OCI-LY7 (cell line): ENCODE measurements at places on chromosomes 6 and 20.
A peak's percentile ranks its signal among the peaks of the same experiment; 100 is the strongest.

- DNase-seq, result no peak
Measured at GRCh38 chr20:57558614-57559288, 2.2 kb upstream of the PCK1 start.

DNA sequence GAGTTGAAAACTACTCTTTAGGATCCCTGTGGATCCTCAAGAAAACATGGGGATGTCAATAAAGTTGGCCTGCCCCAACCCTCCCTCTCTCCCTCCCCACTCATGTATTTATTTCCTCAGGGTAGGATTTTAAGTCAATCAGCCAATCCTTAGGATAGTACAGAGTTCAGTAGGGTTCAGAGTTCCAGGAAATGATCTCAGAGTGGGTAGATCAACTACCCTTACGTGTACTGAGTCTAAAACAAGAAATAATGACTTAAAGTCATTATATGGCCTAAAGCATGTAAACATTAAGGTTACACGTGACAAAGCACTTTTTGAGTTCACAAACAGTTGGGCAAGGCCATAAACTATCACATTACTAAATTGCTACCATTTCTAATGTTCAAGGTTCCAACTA is 47.2 kb upstream of the REV3L start:
- DNase-seq, result no peak

DNA sequence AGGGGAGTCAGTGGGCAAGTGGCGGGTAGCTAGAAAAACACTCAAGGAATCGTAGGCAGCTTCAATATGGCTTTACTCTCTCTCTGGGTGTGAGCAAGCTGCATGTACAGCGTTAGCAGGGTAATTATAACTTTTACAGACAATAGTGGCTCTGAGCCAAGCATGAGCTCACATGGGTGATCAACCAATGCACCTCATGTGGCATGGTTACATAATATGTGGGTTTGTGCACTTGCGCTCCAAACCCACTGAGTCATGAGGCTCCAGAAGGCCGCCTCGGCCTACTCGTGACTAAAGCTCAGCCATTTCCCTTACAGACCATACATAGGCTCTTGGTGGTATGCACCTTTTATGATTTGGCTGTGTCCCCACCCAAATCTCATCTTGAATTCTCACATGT is 78.4 kb upstream of the FBXL4 start:
- DNase-seq, result peak; percentile 67

DNA sequence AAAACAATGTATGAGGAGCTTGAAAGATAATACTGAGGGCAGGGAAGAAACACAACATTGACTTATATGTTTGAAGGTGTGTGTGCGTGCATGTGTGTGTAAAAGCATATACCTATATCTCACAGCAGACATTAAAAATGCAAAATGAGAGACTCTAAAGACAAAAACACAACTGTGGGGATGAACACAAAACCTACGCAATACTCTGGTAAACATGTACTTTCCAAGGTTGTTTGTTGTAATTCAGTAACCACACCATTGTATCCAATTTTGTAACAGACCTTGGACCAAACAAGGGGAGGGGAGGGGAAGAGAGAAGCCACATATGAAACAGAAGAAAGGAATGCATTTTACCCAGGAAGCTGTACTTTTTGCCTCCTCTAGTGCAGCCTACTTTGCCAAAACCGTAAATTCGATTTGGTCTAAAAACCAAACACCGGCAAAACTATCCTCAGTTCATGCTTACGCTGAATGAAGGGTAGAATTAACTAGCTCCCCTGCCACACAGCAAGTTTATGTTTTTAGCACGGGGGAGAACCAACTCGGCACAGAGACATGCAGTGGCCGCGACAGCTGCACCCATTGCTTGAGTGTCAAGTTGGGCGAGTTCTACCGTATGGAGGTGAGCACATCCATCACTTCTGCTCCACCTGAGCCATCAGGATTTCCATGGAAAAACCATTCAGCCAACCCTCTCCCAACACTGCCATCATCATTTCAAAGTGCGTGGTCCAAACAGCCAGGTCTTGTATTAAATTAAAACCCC is 50.0 kb downstream of the CNKSR3 start:
- no peak for DNase-seq

DNA sequence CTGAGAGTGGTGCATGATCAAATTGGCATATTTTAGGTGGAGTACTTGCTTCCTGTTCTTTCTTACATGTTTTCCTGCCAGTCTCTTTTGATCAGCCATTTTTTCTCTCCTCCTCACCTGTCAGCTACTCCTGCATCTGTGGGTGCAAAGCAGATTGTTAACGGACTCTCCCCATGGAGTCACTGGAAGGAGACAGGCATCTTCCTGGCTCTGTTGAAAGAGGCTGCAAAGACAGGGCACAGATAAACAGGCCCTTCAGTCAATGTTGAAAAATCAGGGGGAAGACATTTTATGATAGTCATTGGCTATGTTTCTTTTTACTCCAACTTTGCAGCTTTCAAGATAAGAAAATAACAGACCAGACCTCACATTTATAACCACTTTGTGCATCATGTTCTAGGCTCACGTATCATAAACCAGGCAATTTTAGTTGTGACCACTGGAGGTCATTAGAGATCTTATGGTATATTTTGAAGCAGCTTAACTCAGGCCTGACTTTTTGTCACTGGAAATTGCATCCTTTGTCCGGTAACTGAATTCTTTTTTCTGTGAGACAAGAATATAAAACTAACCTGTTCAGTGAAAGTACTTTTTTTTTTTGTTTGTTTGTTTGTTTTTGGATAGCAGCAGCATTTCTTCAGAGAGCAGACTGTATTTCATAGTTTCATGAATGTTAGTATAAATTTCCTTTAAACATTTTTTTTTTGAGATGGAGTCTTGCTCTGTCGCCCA is 20.1 kb downstream of the ECT2L start:
- DNase-seq, result peak; percentile 74
